GM23248 (cell line): ENCODE measurements at places on chromosomes 6 and 20. TPM values are rescaled to one million over a fixed set of nuclear protein-coding genes. Genes with fewer than 3 reads are reported as not detected.

DNA sequence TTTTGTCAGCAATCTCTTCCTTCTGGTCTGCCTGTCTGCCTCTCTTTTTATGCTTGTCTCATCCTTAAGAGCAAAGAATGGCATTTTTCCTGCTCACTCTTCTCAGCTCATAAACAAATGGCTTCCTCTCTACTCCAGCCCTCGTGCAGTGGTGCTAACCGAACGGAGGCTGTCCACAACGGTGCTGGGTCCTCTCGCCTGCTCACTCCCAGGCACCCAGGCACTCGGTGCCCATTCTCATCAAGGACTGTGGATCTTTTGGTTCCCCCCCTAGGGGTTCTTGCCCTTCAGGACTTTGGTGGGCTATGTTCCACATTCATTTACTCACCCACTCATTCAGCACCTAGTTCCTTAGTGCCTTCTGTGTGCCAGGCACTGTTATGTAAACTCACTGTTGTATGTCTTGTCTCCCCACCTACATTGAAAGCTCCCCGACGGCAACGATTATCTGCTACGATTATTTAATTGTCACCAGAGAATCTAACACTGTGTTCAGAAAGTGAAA lies 113.9 kb downstream of the FYN start:
- H3K36me3 ChIP-seq, result no peaks in the 10 kb centered on the region
- DNase-seq, result peak; percentile 49
- peak overlapping the region; percentile 62 for H3K4me3 ChIP-seq
- no peaks in the 10 kb centered on the region for H3K27me3 ChIP-seq
- H3K27ac ChIP-seq, result peak overlapping the region; percentile 92
- peaks cover 63% of the 10 kb centered on the region for H3K4me1 ChIP-seq

GRCh38 chr6:111992851-111993250 lies 61.1 kb upstream of the CCN6 start:
- peak; percentile 36 for DNase-seq
- H3K4me1 ChIP-seq, result peaks cover 23% of the 10 kb centered on the region
- H3K27me3 ChIP-seq, result no peaks in the 10 kb centered on the region
- no peak overlapping the region for H3K4me3 ChIP-seq

GRCh38 chr6:4133941-4134838 lies 1.2 kb downstream of the ECI2 start:
- H3K27ac ChIP-seq, result peak overlapping the region; percentile 80
- H3K4me1 ChIP-seq, result peaks cover 13% of the 10 kb centered on the region
- peak; percentile 59 for DNase-seq
- H3K36me3 ChIP-seq, result peaks cover 15% of the 10 kb centered on the region; the same call in 1 of the 2 replicates

DNA sequence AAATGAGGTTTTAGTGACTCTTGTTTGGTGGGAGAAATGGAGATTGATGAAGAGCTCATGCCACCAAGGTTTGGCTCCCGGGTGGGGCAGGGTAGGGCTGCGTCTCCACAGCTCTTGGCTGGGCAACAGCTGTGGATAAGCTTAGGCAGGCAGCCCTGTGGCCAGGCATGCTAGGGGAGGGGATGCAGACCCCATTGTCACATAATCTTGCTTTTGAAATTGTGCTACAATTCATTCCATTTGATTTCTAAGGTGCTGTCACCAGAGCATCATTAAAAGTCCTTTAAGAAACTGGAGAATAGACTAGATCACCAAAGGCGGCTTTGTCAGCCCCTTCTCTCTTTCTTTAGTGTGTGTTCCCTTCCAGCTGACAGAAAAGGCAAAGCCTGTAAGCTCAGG lies 574.2 kb upstream of the JAG1 start:
- DNase-seq, result no peak
- no peaks in the 10 kb centered on the region for H3K36me3 ChIP-seq
- H3K4me3 ChIP-seq, result no peak overlapping the region
- H3K27me3 ChIP-seq, result peaks cover 28% of the 10 kb centered on the region
- no peaks in the 10 kb centered on the region for H3K4me1 ChIP-seq
- no peak overlapping the region for H3K27ac ChIP-seq

The CCN5 gene
- total RNA-seq, result 24.5 and 47.3 TPM in 2 replicates

DNA sequence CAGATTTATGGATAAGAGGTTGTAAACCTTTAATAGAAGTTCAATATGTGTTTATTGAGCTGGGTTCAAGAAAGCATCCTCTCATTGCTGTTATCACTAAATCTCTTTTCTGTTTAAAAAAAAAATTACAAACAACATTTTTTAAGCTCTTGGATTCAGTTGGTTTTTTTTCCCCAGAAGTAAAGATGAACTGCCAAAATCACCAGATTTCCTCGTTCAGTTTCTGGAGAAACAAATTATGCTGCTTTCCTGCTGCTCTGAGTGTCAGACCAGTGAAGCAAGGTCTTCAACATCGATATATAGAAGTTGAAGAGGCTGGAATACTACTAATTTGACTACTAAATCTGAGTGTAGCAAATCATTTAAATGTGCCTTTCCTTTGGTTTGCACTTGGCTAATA lies 352.1 kb upstream of the IRAK1BP1 start:
- no peak overlapping the region for H3K4me3 ChIP-seq
- H3K36me3 ChIP-seq, result no peaks in the 10 kb centered on the region
- H3K4me1 ChIP-seq, result no peaks in the 10 kb centered on the region
- no peaks in the 10 kb centered on the region for H3K27me3 ChIP-seq

The TIAM2 gene
- 2.6 and 5.1 TPM in 2 replicates for total RNA-seq

- H3K27ac ChIP-seq, result no peak overlapping the region
- peaks cover 12% of the 10 kb centered on the region; the same call in 1 of the 2 replicates for H3K36me3 ChIP-seq
- no peaks in the 10 kb centered on the region for H3K4me1 ChIP-seq
- no peaks in the 10 kb centered on the region for H3K27me3 ChIP-seq
Observed at GRCh38 chr20:25207149-25207959, 11.8 kb downstream of the ENTPD6 start.

The ANGPT4 gene
- total RNA-seq, result not detected in 2 replicates

DNA sequence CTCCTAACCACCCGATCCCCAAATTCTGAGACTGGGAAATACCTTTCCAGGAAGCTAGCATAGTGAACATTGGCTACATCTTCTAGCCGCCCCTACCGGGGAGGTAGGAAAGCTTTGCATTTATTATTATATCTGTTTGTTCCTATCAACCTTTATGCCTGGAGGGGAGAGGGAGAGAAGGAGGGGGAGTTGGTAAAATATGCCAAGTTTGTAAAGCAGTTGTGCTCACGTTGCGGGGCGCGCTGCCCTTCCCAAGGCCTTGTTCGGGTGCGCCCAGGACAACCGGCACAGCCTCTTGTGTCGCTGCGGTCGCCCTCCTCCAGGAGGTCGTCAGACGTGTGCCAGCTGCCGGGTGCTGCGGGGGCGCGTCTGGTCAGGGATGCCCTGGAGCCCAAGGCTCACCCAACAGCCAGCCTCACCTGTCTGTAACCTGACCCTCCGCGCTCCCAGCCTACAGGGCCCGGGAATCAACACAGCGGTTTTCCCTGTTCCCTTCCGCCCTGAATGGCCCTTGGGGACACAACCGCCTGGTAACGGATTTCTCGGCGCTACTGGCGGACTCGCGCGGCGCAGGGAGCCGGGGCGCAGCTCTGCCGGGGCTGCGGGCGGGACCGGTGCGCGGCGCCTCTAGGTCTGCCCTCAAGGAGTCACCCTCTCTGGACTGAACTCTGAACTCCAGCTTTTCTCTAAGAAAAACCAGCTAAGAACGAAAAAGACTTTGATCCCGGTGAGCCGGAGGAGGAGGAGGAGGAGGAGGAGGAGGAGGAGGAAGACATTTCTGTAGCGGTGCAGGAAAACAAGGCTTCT lies 1.1 kb upstream of the OVOL2 start:
- H3K4me3 ChIP-seq, result 0 out of 2 replicates have a peak overlapping the region, but pooled peaks have one; percentile 23
- no peaks in the 10 kb centered on the region for H3K4me1 ChIP-seq
- DNase-seq, result peak; percentile 27
- H3K27ac ChIP-seq, result no peak overlapping the region

- H3K27me3 ChIP-seq, result no peaks in the 10 kb centered on the region
- no peaks in the 10 kb centered on the region for H3K4me1 ChIP-seq
- H3K27ac ChIP-seq, result no peak overlapping the region
- no peaks in the 10 kb centered on the region for H3K36me3 ChIP-seq
- no peak for DNase-seq
Observed at GRCh38 chr20:60765821-60766403, 486.1 kb upstream of the CDH4 start.

The OPN5 gene
- total RNA-seq, result not detected in 2 replicates

The PRR18 gene
- not detected in 2 replicates for total RNA-seq

DNA sequence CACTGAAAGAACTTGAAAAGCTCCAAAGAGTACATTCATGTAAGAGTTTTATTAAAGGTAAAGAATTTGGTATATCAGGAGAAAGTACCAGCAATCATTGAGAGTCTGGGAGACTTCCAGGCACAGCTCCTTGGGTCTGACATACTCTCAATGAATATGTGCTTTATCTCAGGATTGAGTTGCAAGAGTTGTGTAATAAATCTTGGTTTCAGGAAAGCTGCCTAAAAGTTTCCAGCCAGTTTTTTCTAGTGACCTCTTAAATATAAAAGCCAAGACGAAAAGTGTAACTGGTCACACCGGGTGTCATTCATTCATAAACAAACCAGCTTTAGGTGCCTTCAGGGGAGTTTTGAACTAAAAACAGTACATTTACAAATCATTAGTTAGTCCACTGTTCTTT lies 21.6 kb upstream of the GJA1 start:
- H3K27ac ChIP-seq, result no peak overlapping the region
- H3K36me3 ChIP-seq, result no peaks in the 10 kb centered on the region
- no peaks in the 10 kb centered on the region for H3K27me3 ChIP-seq
- no peak for DNase-seq

The ELOVL4 gene
- total RNA-seq, result 7.0 and 8.5 TPM in 2 replicates

DNA sequence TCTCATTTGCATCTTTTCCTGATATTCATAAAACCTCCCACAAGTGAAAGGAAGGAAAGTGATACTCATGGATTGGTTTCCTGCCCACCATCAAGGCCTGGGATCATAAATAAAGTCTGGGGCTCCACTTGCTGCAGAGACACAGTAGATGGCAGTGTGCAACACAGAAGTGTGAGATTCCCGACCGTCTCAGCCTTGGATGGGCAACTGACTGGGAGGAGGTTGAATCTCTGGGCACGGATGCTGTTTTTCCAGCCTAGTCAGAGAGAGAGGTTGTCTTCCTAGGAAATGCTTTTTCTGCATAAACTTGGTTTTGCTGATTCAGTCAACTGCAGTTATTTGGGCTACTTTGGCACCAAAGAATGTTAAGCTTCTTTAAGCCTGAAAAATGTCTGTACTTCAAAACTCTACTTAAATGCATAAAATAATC lies 9.9 kb upstream of the RFPL4B start:
- H3K4me1 ChIP-seq, result peaks cover 47% of the 10 kb centered on the region
- H3K27ac ChIP-seq, result peak overlapping the region; percentile 43
- H3K4me3 ChIP-seq, result no peak overlapping the region
- no peaks in the 10 kb centered on the region for H3K27me3 ChIP-seq

The POFUT1 gene
- 54.1 and 78.4 TPM in 2 replicates for total RNA-seq

- no peaks in the 10 kb centered on the region for H3K4me1 ChIP-seq
- no peaks in the 10 kb centered on the region for H3K27me3 ChIP-seq
- no peaks in the 10 kb centered on the region for H3K36me3 ChIP-seq
- no peak for DNase-seq
Observed at GRCh38 chr20:32535316-32535952, 49.7 kb downstream of the NOL4L start.

- H3K27ac ChIP-seq, result no peak overlapping the region
- H3K27me3 ChIP-seq, result no peaks in the 10 kb centered on the region
- H3K4me3 ChIP-seq, result no peak overlapping the region
- no peaks in the 10 kb centered on the region for H3K36me3 ChIP-seq
- no peaks in the 10 kb centered on the region for H3K4me1 ChIP-seq
- DNase-seq, result no peak
Observed at GRCh38 chr6:163984124-163984936, 569.8 kb downstream of the QKI start.

The OSBPL2 gene
- total RNA-seq, result 22.4 and 27.9 TPM in 2 replicates

- no peaks in the 10 kb centered on the region; the same call in 1 of the 2 replicates for H3K27me3 ChIP-seq
- H3K4me1 ChIP-seq, result peaks cover 14% of the 10 kb centered on the region
- no peak overlapping the region for H3K4me3 ChIP-seq
- H3K36me3 ChIP-seq, result no peaks in the 10 kb centered on the region
- H3K27ac ChIP-seq, result peak overlapping the region; percentile 33; the same call in 1 of the 2 replicates
- peak; percentile 48 for DNase-seq
Observed at GRCh38 chr6:89977808-89978748, 83.8 kb downstream of the GJA10 start.

The ZNF165 gene
- total RNA-seq, result 0.25 and 0.86 TPM in 2 replicates

The EMILIN3 gene
- total RNA-seq, result 0.13 TPM in 1 of 2 replicates, not detected in the other

DNA sequence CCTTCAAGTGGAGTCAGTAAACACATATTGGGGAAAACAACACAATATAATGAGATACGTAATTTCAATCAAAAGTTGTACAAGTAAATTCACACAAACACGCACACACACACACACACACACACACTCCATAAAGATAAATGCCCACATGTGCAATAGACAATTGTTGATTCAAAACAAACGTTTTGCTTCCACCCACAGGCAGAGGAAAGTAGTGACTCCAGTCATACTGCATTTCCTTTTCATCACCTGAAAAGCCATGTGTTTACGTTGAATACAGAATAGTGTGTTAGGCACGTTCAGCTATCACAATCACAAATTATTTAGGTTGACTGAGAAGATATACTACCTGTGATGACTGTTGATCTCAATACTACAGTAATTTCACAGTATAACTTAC lies 443.8 kb upstream of the MANEA start:
- no peaks in the 10 kb centered on the region for H3K27me3 ChIP-seq
- DNase-seq, result peak; percentile 17
- H3K36me3 ChIP-seq, result no peaks in the 10 kb centered on the region
- H3K4me1 ChIP-seq, result no peaks in the 10 kb centered on the region
- no peak overlapping the region for H3K4me3 ChIP-seq
- no peak overlapping the region for H3K27ac ChIP-seq

- peak; percentile 73 for DNase-seq
- 0 out of 2 replicates have a peak overlapping the region, but pooled peaks have one; percentile 4 for H3K4me3 ChIP-seq
- H3K27me3 ChIP-seq, result no peaks in the 10 kb centered on the region
- H3K36me3 ChIP-seq, result no peaks in the 10 kb centered on the region
- H3K27ac ChIP-seq, result peak overlapping the region; percentile 53
- peaks cover 58% of the 10 kb centered on the region for H3K4me1 ChIP-seq
Observed at GRCh38 chr6:56911847-56912246, 43.1 kb upstream of the BEND6 start.

DNA sequence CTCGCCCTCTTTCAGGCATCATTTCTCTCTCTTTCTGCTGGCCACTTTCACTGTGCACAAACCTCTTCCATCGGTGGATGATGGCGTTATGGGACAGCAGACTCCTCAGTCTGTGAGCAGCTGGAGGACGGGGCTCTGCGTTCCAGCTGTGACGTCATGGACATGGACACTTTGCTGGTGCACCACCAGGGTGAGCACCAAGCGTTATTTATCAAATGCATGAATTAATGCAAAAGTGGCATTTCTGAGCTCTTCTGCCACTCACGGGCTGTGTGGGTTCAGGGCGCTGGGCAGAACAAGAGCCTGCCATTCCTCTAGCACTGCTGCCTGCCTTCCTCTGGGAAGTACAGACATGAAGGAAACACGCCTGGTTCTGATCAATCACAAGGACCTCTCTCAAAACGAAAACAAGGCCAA lies 82.9 kb upstream of the MPC1 start:
- peak overlapping the region; percentile 57 for H3K4me3 ChIP-seq
- H3K36me3 ChIP-seq, result peaks cover 7% of the 10 kb centered on the region; the same call in 1 of the 2 replicates
- H3K27ac ChIP-seq, result peak overlapping the region; percentile 71
- no peaks in the 10 kb centered on the region for H3K27me3 ChIP-seq

- H3K36me3 ChIP-seq, result peaks cover 26% of the 10 kb centered on the region
- no peak overlapping the region for H3K27ac ChIP-seq
- no peak for DNase-seq
- no peaks in the 10 kb centered on the region for H3K27me3 ChIP-seq
- H3K4me1 ChIP-seq, result no peaks in the 10 kb centered on the region
Observed at GRCh38 chr6:42599558-42599957, 35.7 kb downstream of the UBR2 start.

- H3K27me3 ChIP-seq, result no peaks in the 10 kb centered on the region
- no peak overlapping the region for H3K27ac ChIP-seq
- H3K36me3 ChIP-seq, result no peaks in the 10 kb centered on the region; the same call in 1 of the 2 replicates
- peaks cover 25% of the 10 kb centered on the region for H3K4me1 ChIP-seq
- DNase-seq, result no peak
Observed at GRCh38 chr6:152404086-152404857, 232.9 kb downstream of the SYNE1 start.

The SENP6 gene
- total RNA-seq, result 50.8 and 67.9 TPM in 2 replicates

The OXT gene
- total RNA-seq, result not detected in 2 replicates

The NKX2-2 gene
- total RNA-seq, result not detected in 2 replicates
